ENCODE measurements at places on chromosomes 5 and 9.

- no peak for DNase-seq
Observed at GRCh38 chr5:77073667-77074066, 13.4 kb downstream of the ZBED3 start.

DNA sequence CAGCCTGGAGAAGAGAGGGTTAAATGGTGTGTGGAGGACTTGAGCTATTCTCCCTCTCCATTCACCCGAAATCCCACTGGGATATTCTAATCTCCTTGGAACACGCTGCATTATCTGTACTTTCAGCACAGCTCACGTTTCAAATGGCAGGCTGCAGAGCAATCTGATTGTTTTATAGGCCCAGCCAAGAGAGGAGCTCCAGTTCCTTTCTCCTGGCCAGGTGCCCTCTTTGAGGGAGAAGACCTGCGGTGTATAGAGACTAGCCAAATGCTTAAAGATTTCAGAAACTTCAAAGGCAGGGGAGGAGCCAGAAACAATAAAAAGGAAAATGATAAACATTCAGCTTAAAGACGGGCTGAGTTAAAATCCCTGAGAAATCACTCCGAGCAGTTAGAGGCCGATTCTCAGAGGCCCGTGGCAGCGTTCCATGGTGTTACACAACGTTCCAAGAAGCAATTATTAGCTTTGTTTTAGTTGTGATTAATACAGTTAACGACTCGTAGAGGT lies 564.0 kb upstream of the KLF4 start:
- no peak for DNase-seq

DNA sequence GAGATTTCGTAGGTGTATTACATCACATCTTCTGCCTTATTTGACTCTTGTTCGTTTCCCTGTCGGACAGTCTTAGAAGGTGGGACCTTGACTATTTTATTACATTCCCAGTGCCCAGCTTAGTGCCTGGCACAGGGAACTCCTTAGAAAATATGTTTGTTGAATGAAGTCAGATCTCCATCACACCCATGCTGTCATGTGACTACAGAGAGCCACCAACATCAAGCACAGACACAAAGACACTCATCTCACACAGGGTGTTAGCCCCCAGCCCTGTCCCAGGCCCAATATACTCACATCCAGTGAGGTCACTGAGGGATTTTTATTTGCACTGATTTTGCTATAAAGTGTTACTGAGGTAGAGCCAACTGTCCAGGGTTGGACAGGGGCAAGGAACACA lies 692 bp upstream of the SRA1 start:
- DNase-seq, result no peak

- DNase-seq, result no peak
Observed at GRCh38 chr5:40227366-40227765, 452.3 kb upstream of the PTGER4 start.

DNA sequence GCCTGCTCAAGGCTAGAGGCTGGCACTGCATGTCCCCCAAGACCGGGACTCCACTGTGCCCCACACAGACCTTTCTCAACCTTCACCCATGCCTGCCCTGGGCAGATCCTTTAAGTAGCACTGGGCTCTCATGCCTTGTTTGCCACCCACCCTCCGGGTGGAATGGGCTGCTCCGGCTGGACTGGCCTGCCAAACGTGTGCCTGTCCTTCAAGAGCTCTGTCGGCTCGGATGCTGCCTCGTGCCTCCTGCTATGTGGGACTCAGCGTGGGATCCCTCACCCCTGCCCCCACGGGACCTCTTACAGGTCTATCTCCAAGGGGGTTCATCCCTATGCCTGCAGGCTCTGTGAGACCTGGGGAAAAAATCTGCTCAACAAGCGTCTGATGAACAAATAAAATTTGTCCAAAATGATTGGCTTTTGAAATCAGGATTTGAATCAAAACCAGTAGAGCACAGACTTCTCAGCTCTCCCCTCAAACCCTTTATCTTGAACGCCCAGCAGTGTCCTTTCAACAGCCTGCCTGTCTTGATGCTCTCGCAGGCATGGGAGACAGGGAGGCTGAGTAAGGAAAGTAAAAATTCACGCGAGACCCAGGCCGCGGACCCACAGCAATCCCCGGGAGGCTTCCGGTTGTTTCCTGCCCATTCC lies 56.3 kb downstream of the CRB2 start:
- no peak for DNase-seq
